ENCODE measurements at places on chromosomes 13 and 19.

GRCh38 chr13:20489185-20489820 lies 36.4 kb downstream of the CRYL1 start:
- DNase-seq, result no peak

- DNase-seq, result no peak
Measured at GRCh38 chr13:36370108-36370429, 23.9 kb upstream of the SPART start.

GRCh38 chr19:29840066-29840950 lies 28.5 kb downstream of the CCNE1 start:
- no peak for DNase-seq

- no peak for DNase-seq
Measured at GRCh38 chr13:101917833-101918661, 465.6 kb downstream of the ITGBL1 start.

- DNase-seq, result no peak
Measured at GRCh38 chr19:58007285-58007684, 4.7 kb upstream of the ZNF606 start.

DNA sequence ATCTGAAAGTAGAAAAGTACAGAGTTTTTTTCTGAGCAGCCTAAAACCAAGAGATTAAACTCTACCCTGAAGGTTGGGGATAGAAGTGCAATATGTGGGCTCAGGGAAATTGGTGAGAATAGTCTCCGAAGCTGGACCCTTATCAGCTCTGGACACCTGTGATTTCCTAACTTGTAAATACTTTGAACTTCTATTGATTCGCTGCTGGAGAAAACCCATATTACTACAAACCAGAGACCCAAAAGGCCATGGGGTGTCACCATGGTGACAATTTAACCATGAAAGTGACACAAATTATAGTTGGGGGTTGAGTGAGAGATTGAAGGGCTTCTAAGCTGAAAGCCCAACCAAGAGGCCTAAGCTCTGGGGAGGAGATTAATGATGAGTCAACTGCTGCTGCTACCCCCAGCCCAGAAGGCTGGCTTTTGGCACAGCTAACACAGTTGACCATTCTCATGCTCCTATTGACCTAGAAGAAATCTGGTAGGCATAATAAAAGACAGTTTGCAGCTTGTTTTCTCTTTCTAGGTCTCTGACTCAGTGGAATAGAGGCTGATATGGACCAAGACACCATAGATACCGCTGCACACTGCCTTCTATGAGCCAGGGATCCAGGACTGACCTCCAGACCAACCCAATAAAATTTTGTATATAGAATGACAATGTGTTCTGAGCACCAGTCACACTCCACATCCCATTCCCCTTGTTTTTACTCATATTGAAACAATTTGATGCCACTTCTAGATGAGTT lies 131.9 kb upstream of the FNDC3A start:
- DNase-seq, result no peak

- no peak for DNase-seq
Measured at GRCh38 chr19:15540435-15540834, 32.1 kb downstream of the CYP4F22 start.

DNA sequence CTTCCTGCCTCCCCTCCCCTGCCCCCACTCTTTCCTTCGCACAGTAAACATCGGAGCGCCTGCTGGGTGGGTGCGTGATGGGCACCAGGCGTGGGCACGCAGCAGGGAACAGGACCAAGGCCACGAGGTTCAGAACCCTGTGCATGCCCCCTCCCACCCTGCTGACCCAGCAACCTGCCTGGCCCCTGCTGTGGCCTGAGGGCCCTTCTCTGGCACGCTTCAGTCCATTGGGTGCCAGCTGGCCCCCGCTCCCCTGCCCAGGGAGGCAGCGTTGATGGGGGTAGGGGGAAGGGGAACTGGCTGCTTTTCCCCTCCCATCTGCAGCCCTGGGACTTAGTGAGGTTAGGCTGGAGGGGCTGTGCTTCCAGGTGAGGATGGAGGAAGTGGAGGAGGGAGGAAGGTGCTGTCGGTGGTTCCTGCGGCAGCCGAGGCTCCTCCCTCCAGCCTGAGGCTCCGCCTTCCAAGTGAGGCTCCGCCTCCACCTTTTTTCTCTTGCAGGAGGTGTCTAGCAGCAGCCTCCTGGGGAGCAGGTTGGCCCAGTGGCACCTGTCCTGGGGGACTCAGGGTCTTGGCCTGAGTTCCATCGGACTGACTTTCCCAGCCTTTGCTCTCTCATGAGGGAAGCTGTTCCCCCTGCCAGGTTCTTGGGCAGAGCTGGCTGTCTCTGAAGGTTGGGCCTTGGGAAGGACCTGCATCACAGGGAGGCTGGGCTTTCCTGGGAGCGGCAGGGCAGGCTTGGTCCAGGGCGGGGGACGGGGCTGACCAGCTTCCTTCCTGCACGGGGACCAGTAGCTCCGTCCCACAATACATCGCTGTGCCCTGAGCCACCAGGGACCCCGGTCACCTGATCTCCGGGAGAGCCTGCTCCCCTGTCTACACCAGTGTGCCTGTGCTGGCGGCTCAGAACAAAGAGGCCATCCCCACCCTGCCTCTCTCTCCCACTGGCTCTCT lies 7.3 kb downstream of the PIAS4 start:
- peak; percentile 51 for DNase-seq

- DNase-seq, result no peak
Measured at GRCh38 chr13:45781553-45782326, 69.8 kb downstream of the SIAH3 start.

DNA sequence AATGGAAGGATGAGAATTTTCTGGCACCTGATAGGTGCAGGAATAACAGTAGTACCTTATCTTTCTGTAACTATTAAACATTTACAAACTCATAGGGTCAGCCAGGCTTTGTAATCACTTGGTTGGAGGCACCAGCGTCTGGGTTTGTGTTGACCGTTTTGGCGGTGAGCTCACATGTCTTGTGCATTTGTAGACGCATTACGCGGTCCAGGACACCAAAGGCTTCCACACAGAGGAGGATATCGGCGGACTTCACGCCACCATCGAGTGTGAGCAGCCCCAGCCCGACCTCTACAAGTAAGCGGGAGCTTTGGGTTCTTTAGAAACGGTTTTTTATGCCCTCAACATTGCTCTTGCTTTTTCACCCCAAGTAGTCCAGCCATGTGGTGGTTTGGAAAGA lies 129.3 kb downstream of the ATP11A start:
- DNase-seq, result no peak

DNA sequence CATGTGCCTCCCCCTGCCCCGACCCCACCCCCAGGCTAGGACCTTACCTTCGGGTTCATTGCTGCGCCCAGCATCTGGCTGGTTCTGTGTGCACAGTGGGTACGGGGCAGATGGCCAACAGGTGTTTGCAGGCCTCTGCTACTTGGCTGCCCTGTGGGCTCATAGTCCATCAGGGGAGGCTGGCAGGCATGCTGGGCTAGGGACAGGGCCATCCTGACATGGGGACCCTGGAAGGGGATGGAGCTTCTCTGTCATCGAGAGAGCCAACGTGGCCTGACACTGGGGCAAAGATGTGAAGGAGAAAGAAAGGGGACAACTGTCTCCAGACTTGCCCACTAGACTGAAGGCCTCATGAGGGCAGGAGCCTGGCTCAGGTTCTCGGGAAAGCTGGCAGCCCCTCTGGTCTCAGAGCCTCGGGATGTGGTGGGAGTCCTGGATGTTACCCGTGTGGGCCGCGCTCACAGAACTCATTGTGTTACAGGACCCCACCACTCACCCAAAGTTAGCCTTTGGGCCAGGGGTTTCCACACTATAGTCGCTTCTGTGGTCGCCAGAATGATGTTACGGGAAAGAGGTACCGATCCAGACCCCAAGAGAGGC lies 4.7 kb downstream of the ZNF536 start:
- no peak for DNase-seq

- no peak for DNase-seq
Measured at GRCh38 chr13:66501181-66501580, 729.0 kb downstream of the PCDH9 start.

GRCh38 chr13:27037571-27037970 lies 134.0 kb downstream of the USP12 start:
- DNase-seq, result no peak

DNA sequence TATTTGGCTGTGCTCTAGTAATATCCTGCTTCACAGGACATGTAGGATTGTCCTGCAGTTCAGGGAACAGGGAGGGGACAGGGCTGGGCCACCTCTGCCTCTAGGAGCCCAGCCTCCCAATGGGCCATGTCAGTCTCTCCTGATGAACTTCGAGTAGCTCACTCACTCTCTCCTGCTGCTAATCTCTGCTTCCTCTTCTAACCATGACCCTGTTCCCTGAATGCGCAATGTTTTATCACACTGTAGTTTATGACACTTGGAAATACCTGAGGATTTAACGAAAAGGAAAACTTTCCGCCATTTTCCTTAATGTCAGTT lies 9.2 kb downstream of the PARP4 start:
- DNase-seq, result no peak

- DNase-seq, result peak; percentile 84
Measured at GRCh38 chr19:8580710-8581281, 3.6 kb upstream of the MYO1F start.

GRCh38 chr19:18363787-18364186 lies 22.2 kb upstream of the GDF15 start:
- DNase-seq, result no peak

DNA sequence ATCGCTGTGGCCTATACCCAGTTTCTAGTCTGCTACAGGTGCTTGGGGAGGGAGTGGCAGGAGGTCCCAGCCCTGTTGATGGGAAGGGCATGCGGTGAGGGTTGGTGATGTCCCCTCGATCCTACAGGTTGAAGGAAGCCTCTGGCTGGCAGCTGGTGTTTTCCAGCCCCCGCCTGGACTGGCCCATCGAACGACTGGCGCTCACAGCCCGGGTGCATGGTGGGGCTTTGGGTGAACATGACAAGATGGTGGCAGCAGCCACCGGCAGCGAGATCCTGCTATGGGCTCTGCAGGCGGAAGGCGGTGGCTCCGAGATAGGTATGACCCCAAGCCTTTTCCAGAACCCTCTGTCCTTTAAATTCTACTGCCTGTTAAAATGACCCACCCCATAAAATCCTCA lies 3.9 kb downstream of the SHKBP1 start:
- DNase-seq, result no peak

DNA sequence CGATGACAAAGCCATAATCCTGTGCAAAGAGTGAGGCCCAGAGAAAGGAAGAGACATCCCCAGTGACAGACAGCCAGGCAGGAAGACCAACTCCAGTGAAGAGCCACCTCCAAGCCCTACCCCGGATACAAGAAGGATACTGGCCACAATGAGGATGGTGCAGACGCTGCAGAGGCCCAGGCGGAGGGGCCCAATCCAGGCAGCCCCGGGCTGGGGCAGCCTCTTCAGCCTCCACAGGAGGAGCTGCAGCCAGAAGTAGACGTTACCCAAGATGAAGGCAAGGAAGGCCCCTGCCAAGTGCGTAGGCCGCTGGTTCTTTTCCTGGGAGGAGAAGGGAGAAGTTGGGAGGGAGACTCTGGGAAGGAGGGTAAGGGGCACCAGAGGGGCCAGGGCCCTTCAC lies 8.5 kb downstream of the TMEM150B start:
- no peak for DNase-seq

GRCh38 chr13:40315416-40316064 lies 350.9 kb downstream of the FOXO1 start:
- peak; percentile 73 for DNase-seq

GRCh38 chr19:3508771-3509535 lies 2.8 kb downstream of the FZR1 start:
- DNase-seq, result no peak
